ENCODE measurements at places on chromosomes 6 and 20.

- DNase-seq: no peak
Observed at GRCh38 chr20:2705931-2706645, 13.5 kb downstream of the EBF4 start.

- no peak for DNase-seq
Observed at GRCh38 chr6:165229216-165229615, 80.2 kb downstream of the C6orf118 start.

GRCh38 chr20:6420336-6420735 is 297.5 kb upstream of the FERMT1 start:
- DNase-seq: no peak

GRCh38 chr20:41234041-41234440 is 83.5 kb downstream of the ZHX3 start:
- no peak for DNase-seq

DNA sequence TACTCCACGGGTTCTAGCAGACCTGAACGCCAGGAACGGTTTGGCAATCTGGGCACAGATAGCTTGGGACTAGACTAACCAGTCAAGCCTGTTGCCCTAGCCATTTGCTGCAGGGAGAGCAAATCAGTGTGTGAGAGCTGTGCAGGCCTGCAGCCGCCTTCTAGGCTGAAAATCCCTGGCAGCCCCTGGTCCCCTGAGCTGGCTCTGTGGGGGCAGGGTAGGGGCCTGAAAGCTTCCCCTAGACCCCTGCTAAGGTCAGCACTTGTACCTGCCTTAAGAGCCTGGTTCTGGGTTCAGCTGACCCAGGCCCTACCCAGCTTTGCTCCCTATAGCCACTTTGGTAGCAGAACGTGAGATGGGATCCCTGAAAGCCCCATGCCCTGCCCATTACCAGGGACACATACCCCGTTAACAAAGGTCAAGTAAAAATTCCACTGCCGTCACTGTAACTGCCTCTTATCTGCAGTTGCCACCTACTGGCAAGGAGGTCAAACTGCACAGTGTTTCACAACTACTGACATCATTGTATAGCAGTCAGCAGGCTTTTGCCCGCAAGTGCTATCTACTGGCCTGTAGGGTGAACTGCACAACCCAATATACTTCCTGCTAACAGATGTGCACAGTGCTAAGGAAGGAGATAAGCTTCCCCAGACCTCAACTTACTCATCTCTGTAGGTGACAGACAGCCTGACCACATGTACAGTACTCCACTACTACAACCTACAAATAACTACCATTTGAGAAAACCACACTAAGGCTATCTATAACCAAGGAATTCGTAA is 95.1 kb upstream of the OLIG3 start:
- DNase-seq: peak; percentile 18

- peak; percentile 35 for DNase-seq
Observed at GRCh38 chr6:15417811-15418210, 171.9 kb downstream of the JARID2 start.

DNA sequence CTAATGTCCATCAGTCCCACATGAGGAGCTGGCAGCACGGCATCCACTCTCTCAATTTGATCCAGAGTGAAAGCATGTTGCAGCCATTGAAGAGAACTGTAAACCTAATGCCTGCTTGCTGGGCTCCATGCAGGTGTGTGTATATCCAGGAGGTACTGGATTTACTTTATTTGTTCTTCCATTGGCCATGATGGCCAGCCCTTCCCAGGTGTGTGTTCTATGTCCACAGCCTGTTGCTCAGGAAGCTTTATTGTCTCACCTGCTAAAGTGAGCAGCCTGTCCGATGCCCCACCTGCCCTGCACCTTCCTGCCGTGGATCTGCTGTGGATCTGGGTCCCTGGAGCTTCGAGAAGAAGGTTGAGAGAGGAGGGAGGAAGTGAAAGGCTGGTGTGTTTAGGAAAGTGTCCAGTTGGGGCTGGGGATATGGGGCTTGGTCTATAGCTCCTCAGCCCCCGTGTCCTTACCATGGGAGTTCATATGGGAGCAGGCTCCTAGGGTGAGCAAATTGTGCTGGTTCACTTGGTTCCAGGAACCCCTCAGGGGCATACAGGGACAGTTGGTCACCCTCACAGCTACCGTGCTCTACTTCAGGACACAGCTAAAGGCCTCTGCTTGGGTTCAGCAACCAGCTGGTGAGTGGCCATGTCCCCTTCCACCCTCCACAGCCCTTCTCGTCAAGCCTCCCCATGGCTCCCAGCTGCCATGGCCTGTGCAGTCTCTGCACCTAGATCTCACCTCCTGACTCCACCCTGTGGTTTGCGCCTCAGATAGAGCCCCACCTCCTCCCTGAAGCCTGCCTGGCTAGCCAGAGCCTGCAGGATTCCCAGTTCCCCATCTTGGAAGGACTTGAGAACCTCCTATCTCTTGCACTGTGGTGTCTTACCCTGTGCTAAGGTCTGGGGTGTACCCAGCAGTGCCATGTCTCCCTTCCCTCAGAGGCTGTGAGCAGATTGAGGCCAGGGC is 12.7 kb downstream of the TREML2 start:
- no peak for DNase-seq

All from activated CD4-positive, alpha-beta T cell treated with anti-CD3 and anti-CD28 coated beads, Interleukin-2, amount 50 U/mL, for 4 hours (primary cell).